A549 (cell line): ENCODE measurements at places on chromosomes 1 and 21.

GRCh38 chr1:241269116-241269515 is 87.9 kb downstream of the RGS7 start:
- peak; percentile 7 for DNase-seq

- no peak for DNase-seq
Observed at GRCh38 chr1:7454052-7454815, 316.9 kb upstream of the VAMP3 start.

DNA sequence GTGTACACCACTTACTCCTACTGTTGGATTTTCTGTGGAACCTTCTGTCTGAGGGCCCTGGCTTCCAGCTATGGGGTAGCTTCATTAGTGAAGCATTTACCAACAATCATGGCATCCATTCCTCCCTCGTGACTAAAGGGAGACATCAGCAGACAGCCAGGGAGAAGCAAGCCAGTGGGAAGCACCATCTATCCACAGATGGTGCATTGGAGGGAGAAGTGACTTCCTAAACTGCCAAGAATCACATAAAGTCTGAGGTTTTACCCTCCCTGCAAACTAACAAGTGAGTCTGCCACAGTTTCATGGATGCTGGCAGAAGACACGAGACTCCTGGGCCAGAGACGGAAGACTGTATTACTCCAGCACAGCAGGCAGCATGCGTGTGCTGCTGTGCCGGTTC is 31.4 kb downstream of the UMODL1 start:
- no peak for DNase-seq

DNA sequence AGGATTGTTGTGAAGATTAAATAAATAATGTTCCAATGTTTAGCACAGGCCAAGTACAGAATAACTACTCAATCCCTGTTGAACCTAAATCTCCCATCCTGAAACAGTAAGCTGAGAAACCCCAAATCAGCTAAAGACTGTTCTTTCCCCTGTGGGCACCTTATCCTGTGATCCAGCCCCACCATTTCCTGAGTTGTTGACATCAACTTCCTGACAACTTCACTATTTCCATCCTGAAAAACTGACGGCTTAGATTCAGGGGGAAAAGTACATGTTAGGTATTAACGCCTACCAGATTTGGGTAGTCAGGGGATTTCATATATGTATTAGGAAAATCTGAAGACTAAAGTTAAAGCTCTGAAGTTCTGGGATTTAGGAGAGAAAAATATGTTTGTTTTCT is 51.7 kb upstream of the PALMD start:
- DNase-seq: no peak

DNA sequence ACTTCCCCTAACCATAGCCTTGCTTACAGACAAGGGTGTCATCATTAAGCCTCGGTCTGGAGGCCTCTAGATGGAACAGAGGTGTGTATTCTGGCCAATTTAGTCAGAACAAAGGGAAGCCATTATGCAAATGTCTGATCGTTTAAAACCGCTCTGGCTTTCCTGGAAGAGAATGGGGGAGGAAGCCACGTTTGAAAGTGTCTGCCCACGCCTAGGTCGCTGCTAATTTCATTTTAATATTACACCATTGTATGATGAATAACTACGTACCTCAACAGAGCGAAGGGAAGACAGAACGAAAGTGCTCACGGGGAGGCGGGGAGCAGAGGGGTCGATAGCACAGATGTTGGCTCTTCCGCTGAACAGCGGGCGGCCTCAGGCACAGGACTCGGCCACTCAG is 41.1 kb upstream of the CSF3R start:
- no peak for DNase-seq

- DNase-seq: no peak
Observed at GRCh38 chr21:45241357-45241756, 46.3 kb downstream of the POFUT2 start.

DNA sequence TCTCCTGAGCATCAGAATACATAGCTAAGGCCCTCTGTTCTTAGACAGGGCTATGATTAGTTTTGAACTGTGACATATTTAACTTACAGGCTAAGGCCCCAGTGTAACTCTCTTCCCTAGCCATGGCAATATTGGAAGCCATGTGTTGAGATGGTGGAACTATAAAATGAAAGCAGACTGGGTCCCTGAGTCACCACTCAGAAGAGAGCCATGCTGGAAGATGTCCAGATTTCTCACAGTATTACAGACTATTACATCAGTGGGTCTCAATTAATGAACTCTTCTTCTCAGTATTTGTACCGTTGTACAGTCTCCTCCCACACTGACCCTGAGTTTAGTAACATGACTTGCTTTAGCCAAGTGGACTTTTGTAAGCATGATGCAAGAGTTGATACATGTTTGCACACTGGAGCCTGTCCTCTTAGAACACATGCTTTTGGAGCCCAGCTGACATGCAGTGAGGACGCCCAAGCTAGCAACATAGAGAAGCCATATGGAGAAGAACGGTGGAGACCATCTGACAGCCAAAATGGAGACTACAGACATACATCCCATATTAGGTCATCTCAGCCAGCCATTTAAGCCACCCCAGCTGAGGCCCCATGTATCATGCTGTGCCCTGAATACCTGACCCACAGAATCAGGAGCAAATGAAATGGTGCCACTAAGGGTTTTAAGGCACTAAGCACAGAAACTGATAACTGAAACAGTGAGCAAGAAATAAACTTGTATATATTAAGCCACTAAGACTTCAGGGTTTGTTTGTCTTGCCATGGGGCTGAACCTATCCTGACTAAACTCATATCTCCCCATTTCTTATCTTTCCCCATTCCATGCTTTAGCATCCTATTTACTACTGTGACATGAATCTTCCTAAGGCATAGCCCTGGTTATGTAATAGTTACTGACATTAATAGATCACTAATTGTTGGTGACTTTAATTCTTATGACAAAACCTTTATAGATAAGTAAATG is 24.4 kb downstream of the TBX15 start:
- no peak for DNase-seq

DNA sequence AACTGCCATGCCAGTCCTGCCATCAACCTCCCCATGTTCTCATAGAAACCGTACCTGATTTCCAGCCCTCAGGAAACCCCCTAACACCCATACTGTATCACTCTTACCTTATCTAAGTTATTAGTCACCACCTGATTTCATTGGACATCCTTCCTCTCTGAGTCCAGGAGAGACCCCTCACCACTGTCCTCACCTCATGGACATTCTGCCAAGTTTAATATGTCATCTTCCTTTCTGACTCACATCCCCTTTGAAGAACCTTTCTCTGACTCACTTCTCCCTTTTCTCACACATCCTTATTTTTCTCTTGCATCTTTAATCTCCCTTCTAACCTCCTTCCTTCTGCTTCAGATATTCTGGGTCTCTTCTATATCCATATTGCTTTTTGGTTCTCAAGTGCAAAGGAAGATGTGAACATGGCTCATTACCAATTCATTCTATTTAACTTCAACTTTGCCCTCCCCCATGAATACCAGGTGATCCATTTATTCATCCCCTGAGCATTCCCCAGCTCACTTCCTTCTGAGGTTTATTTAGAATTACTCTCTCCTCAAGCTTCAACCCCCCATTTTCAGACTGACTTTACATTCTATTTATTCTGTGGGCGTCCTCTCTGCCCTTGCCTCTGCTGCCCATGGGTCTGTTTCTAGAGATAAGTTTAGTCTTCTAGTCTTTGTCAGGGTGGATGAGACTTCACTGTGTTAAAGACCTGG is 206.8 kb upstream of the ESRRG start:
- no peak for DNase-seq

DNA sequence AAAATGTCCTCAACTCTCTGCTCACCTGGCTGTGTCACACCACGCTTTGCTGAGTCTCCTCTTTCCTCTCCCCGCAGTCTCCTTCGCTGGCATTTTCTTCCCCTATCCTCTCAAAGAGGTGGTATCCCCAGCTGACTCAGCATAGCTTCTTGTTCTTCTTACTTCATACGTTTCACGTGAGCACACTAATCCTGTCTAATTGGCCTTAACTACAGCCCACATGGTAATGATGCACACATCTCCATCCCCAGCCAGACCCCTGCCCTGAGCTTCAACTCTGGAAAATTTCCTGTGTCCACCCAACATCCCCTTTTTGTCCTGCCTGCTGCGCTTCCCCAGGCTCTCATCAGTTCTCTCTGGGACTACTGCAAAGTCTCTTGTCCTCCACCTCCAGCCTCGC is 169.8 kb downstream of the TTLL7 start:
- no peak for DNase-seq
